GM20000 (cell line): ENCODE measurements at places on chromosomes 16 and 17.

GRCh38 chr16:53605356-53605755, 98.3 kb downstream of the RPGRIP1L start:
- DNase-seq: no peak

DNA sequence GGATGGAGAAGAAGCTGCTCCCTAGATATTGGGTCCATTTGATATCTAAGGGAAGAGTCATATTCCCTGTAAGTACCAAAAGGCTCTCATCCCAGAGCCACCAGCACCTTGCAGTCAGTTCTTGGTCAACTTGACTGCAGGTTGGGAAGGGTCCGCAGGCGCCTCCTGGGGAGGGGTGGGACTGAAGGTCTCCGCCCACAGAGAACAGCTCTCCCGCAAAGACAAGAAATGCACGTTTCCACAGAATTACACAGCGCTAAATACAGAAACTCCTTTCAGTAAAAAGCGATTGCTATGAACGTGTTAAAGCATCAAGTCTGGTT, 864 bp upstream of the CTCF start:
- no peak for DNase-seq

DNA sequence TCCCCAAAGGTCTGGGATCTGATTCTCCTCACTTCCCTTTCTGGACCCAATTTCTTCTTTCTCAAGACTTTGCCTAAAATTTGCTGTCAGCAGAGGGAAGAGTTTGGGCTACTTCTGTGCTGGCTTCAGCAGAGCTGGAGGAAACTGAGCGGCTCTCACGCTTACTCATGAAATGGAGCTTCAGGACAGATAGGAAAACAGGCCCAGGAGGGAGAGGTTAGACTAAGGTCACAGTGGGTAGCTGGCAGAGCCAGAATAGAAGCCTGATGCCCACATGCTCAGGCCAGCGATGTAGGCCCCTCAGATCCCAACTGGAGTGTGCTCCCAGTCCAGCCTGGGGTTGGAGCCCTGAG, 593 bp downstream of the SLC38A7 start:
- no peak for DNase-seq

DNA sequence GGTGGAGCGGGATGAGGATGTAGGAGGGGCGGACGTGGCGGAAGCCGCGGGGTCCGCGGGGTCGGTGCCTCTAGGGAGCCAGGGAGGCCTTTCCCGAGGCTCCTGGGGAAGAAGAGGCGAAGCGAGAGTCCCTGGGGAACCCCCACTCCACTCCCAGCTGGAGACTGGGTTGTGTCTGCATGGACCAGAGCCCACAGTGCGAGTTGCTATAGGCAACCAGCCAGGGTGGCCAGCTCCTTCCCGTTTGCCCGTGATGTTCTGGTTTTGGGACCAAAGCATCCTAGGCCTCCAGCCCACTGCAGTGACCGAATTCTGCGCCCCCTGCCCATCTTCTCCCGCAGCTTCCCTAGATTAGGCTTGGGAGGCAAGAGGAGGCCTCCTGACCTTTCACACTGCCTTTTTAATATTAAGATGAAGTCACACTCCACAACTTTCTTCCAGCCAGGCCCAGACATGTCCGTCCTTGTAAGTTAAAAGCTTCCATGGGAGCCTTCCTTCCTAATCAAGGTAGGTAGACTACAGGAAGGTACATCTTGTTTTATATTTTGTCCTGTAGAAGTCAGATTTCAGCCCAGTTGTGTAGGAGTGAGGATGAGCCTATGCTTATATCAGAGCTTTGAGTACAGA, 469 bp downstream of the AMZ2 start:
- DNase-seq: peak; percentile 32

GRCh38 chr16:57482845-57483545, 3.3 kb downstream of the DOK4 start:
- no peak for DNase-seq

DNA sequence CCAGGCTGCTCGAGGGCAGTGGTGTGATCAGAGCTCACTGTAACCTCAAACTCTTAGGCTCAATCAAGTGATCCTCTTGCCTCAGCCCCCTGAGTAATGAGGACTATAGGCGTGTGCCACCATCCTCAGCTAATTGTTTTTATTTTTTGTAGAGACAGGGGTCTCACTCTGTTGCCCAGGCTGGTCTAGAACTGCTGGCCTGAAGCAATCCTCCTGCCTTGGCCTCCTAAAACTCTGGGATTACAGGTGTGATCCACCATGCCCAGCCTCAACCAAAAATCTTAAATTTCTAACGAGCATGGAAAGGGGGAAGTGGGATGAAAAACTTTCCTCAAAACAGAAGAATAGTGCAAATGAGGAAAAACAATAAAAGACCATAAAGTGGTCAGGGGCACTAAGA, 92.8 kb downstream of the CDC27 start:
- no peak for DNase-seq

DNA sequence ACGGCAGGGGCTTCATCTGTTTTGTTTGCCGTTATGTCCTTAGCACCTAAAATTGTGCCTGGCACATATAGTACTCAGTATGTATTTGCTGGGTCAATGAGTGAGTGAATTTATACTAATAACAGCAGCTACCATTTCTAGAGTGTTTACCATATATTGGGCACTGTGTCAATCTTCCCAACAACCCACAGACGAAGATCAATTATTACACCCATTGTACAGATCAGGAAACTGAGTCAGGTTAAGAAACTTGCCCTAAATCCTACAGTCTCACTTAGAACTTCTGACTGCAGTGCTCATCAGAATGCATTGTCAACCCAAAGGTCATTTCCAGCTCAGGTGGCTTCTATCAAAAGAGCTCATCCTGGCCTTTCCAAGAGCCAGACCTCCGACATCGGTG, 44.5 kb upstream of the MEOX1 start:
- DNase-seq: no peak

GRCh38 chr16:68592466-68593337, 52.4 kb upstream of the CDH3 start:
- DNase-seq: peak; percentile 34

DNA sequence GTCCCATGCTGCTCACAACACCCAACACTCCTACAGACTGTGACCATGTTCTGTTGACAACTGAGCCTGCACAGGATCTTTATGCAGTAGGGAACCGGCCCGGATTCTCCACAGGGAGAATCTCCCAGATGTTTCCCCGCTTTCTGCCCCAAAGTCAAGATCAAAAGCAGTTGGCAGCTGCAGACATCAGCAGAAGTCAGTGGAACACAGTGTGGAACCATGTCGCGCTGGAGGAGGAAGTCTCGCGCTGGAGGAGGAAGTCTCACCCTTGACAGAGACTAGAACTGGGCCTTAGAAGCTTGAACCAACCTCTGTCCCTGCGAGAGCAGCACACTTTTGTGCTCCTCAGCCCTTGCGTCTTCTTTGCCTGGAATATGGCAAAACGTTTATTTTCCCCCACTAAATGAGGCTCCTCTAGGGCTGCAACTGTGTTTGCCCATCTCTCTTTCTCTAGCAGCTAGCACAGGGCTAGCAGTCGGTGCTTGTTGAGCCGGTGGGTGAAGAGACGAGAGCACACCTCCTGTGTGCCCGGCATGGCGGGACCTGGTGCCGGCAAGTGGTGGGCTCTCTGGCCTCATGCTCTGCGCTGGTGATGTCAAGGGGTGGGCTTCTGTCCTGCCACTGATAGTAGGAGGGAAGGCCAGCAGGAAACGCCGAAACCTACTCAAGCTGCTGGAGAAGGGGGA, 2.1 kb upstream of the MRC2 start:
- DNase-seq: no peak

DNA sequence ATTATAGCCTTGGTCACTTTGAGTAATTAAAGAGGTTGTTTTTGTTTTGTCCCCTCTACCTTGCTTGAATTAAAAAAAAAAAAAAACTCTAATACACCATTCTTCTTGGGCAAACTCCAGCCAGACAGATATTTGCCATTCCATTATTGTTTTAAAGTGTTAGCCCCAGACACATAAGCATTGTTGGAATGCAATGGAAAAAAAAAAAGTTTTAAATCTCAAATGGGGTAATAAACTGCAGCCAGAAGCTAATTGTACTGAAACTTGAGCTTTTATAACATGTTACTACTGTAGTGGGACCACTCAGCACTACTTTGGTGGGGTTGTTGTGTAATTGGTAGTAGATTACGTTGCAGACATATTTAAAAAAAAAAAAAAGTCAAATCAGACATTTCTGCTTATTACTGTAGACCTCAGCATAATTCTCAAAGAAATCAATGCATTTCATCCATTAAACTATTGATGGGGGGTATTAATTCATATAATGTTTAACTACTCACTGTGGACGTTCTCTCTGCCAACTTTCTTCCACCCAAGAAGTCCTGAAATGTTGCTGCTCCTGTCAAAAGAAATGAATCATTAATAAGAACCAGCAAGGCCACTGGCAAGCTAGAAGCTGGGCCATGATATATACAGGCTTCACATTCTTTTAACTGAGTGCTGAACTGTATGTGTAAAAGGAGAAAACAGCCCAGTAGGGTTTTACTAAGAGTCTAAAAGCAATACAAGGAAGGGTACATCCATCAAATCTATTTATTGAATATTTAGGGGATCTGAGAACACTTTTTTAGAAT, 626.6 kb upstream of the SOX9 start:
- no peak for DNase-seq

DNA sequence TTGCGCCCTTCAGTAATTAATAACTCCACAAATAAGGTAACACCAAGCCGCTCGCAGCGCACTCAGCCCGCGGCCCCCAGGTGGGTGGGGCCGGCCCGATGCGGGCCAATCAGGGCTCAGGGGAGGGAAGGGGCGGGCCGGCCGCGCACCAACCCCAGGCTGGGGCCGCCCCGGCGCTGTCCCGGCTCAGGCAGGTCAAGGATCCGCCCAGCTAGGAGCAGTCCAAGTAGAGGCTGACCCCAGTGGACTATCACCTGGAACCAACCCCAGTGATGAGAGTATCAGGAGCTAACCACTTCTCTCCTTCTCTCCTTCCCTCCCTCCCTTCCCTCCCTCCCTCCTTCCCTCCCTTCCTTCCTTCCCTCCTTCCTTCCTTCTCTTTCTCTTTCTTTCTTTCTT, 110.8 kb downstream of the C16orf78 start:
- DNase-seq: peak; percentile 78

DNA sequence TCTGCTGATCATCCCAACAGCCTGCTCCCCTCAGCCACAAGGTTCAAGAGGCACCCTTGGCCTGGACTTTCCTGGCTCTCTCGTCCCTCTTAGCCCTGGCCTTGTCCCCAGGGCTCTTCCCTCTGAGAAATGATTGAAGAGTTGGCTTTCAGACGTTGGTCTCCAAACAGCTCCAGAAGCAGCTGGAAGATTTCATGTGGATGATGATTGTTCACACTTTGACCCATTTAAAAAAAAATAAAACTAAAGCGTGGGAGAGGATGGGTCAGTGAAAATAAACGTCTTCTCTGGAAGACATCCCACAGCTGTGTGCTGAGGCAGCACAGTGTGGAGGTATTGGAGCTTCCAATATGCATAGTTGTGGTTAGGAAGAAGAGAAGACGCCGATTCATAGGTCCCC, 54.7 kb upstream of the CDH11 start:
- DNase-seq: no peak

GRCh38 chr17:80815151-80815681, 176.4 kb upstream of the CHMP6 start:
- no peak for DNase-seq

GRCh38 chr16:15607700-15608396, 35.1 kb downstream of the MARF1 start:
- DNase-seq: no peak

DNA sequence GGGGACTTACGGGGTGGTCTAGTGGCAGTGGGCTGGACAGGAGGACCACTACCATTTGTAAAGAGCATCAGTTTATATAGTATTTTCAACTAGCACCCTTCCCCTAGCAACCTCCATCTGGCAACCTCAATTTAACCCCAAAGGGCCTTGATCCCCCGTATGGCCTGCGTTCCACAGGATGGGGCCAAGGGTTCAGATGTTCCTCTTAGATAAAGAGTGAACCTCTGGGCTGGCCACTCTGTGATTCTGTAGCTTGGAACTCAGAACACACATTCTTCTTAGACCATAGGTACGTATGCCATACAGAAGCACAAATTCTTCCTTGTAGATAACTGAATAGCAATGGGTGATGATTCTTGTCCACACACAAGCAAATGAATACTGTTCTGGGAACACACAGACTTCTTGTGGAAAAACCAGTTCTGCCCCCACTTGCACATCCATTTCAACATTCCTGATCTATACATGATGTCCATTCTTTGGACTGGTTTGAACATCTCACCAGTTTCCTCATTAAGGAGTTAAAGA, 1.9 kb upstream of the GGA2 start:
- DNase-seq: no peak

DNA sequence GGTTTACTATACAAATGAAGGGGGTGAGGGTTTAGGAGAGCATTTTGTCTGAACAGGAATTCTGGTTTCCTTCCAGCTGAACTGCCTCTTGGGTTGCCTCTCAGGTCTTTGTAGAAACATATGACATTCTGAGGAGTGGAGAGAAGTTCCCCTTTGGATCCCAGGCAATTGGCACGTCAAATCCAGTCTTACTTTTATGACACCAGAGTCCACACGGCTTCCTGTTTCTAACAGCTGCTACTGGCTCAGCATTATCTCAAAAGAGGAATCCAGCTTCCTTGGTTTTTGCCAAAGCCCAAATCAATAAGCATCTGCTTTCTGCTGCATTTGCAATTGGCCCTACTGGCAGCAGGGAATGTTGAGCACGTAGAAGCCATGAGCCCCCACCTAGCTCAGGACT, 97.6 kb upstream of the FAM20A start:
- no peak for DNase-seq
